T-helper 2 cell (primary cell): ENCODE measurements at places on chromosomes 6 and 20.

DNA sequence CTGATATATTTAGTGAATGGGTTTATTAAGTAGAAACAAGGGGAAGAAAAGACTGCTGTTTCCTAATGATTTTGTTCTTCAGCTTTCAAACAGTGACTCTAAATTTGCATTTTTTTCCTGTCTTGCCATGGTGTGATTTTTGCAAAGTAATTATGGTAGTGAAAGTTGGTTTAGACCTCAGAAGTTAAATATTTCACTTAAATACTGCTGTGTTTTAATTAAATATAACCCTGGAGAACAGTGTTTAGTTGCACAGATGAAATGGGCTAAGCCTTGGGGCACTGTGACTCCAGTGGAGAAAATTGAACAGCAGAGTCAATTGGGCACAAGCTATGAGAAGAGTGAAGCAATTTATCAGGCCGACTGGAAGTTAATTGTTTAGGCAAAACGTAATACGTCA, 111.1 kb upstream of the MCHR2 start:
- DNase-seq = no peak

DNA sequence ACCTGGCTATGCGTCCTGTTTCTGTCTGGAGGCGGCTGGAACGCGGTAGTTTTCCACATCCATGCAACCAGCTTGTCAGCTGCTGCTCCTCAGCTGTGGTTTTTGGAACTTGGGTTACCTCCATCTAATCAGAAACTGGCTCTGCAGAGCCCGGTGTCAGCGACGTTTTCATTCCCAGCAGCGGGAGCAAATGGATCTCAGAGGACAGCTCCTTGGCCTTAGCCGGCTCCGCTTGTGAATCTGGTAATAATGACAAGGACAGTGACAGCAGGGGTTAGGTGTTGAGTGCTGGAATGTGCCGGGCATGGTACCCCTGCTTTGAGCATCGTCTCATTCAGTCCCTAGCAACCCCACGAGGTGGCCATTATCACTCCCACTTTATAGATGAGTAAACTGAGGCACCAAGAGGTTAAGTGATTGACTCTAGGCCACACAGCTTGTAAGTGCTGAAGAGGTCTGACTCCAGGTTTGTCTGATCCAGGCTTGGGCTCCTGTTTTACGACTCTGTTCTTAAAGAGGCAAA, 1.3 kb downstream of the SLCO4A1 start:
- no peak for DNase-seq

DNA sequence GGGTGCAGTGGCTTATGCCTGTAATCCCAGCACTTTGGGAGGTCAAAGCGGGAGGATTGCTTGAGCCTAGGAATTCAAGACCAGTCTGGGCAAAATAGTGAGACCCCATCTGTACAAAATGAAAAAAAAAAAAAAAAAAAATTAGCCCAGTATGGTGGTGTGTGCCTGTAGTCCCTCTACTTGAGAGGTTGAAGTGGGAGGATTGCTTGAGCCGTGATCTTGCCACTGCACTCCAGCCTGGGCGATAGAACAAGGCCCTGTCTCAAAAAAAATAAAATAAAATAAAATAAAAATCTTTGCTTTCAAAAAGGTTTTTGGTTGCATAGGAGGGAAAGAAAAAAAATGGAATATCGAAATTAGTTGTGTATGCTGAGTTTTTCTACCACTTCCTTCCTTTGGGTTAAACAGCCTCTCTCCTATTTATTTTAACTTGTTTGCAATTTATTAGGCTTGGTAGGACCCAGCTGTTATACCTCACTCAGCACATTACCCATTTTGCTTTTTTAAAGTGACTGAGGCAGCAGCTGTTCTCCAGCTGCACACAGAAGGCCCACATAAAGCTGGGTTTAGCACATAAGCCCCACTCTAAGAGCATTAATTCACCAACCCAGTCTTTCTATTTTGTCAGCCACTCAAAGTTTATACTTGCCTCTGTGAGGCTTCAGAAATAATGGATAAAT, 152.3 kb downstream of the ZFAND3 start:
- DNase-seq = no peak

GRCh38 chr20:37640600-37641561, 52.9 kb upstream of the CTNNBL1 start:
- DNase-seq = no peak

GRCh38 chr6:37916675-37917074, 97.1 kb downstream of the ZFAND3 start:
- no peak for DNase-seq

- no peak for DNase-seq
Observed at GRCh38 chr6:72758901-72759300, 137.0 kb downstream of the KCNQ5 start.
